ENCODE measurements at places on chromosomes 11 and 22.

GRCh38 chr11:130241713-130242112 is 73.0 kb downstream of the ZBTB44 start:
- no peak for DNase-seq

DNA sequence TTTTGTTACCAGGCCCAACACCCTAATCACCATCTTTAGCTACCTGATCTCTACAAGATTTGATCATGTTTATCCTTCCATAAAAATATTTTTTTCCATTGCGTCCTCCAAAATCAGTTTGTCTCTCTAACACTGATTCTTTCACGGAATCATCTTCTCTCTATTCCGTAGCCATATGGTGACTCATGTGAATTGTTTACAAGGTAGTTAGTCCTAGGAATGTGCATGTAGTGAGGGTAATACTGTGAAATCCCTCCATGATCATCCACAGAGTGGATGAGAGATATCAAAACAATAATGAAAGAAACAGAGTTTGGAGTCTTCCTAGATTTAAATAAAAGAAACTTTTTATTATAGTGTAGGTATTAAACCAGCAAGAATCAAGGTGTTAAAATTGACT is 230.2 kb downstream of the METTL15 start:
- DNase-seq, result no peak

DNA sequence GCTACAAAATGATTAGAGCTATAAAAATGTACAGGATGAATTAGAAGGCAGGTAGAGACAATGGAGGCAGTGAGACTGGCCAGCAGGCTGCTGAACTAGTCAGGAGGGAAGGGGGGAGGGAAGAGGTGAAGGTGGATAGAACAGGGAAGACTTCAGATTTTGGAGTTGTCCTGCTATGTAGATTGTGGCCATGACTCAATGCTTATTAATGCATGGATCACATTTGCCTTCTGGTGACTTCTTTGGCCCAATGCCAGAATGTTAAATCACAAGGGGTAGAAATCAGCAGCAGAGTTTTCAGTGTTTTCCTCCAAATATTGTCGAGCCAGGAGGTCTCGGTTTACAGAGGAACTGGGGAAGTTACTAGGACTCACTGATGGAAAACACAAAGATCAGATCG is 346.6 kb downstream of the AASDHPPT start:
- DNase-seq, result no peak

GRCh38 chr22:49094151-49094550 is 733.5 kb downstream of the BRD1 start:
- no peak for DNase-seq

DNA sequence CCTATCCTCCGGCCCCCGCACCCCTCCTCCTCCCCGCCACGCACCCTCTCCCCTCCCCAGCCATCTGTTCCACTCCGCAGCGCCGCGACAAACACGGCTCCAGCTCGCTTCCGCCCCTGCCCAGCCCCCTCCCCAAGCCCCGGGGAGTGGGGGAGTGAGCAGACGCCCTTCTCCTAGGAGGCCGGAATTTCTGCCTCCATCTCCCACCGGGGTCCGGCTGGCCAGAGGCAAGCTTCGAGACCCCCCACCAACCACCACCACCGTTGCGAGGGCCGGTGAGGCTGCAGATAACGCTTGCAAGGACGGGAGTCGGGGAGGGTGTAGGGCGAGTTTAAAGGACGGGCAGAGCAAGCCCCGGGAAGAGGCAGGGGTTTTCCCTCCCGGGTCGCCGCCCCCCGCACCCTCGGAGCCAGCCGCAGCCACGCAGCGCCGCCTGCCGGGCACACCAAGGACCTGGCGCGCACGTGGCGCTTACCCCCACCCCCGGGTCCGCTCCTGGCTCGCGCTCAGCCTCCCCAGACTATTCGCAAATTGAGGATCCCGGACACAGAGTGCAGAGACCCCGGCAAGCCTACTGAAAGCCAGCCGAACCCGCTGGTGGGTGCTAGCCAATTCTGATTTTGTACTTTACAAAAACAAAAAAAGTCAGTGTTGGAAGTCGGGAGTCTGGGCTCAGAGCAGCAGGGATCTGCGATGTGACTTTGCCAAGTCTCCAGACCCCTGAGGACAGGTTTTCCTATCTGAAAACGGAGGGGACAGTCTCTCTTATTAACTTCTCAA is 22.6 kb downstream of the RTN4RL2 start:
- DNase-seq, result no peak

DNA sequence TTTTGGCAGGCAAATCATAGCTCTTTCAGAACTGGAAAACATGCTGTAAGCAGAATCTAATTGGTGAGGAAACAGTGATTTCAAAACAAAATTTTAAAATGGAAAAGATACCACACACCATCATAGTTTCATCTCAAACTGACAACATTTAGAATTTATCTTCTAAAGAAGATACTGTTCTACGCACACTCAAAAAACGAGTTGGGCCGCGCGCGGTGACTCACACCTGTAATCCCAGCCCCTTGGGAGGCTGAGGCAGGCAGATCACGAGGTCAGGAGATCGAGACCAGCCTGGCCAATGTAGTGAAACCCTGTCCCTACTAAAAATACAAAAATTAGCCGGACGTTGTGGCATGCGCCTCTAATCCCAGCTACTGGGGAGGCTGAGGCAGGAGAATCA is 44.2 kb upstream of the ADSL start:
- DNase-seq, result no peak

- no peak for DNase-seq
These were observed 14.0 kb downstream of the NOX4 start for GRCh38 chr11:89477175-89477574.

GRCh38 chr11:3164138-3164551 is 965 bp downstream of the OSBPL5 start:
- DNase-seq, result no peak

DNA sequence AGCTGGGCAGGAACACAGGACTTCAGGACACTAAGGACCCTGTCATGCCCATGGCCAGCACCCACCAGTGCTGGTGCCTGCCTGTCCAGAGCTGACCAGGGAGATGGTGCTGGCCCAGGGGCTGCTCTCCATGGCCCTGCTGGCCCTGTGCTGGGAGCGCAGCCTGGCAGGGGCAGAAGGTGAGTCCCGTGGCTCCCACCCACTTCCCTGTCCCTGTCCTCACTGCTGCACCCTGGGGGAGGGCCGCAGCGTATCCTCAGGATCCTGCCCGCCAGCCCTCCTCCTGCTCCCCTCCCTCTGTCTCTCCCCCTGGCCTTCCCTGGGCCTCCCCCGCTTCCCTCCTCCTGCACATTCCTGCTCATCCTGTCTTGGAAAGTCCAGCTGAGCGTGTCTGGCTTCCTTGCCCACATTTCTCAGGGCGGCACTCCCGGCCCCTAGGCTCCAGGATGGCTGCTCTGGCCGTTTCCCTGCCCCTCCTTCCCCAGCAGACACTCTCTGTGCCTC is 8.7 kb downstream of the CSF2RB start:
- DNase-seq, result no peak

DNA sequence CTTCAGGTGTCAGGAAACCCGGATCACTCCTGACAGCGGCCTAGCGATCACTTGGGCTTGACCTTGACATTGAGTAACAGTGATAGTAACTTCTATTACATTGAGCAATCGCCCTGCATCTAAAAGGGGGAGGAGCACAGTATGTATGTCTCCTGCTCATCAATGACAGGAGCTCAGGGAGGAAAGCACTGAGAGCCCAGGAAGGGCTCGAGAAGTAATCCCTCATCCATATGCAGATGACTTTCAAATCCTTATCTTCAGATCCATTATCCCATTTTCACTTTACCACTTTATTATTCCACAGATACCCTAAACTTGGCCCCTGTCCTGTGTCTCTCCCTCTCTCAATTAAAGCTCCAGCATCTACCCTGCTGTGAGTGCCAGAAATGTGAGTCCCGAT is 47.8 kb downstream of the ABTB2 start:
- no peak for DNase-seq

- DNase-seq, result no peak
These were observed 4.4 kb upstream of the MISFA start for GRCh38 chr11:18594999-18595749.

DNA sequence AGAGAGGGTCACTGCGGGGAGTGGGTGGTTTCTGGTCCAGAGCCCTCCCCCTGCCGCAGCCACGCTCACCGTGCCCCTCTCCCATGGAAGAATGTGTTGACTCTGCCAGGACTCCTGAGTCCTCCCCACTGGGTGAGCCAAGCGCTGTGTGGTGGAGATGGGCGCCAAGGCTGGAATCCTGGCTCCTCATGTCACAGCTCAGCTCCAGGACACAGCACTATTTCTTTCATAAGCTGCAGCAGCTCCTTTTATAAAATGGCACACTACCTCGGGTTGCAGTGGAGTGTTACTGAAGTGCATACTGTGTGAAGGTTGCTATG is 83.9 kb downstream of the FEZ1 start:
- no peak for DNase-seq

DNA sequence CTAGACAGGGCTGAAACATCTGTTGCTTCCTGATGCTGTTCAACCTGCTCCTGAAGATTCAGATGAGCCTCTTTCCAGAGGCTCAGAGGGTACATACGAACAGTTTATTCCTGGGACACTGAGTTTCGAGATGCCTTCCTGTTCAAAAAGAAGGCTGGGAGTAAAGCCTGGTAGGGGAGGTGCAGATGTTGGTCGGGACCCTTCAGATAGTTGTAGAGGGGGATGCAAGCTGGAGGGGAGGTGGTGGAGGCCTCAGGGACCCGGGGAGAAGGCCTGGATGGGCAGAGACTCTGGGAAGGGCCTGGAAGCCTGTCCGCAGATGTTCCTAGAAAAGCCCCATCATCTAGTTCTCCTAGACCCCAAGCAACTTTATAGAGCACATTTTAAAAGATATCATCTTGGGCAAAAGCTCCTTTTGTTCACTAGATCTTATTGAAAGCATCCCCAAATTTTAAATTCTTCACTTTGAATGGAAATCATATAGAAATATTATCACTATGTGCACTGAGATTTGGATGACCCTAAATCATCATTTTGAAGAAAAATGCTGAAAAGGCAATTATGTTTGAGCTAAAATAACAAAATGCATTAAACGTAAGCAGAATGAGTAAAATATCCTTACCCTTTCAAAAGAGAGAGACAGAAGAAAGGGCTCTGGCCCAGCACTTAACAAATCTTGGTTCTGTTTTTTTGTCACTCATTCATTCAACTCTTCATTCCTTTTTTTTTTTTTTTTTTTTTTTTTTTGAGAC is 41.2 kb downstream of the RTL6 start:
- DNase-seq, result no peak

GRCh38 chr11:116263770-116264169 is 509.0 kb downstream of the BUD13 start:
- DNase-seq, result no peak

DNA sequence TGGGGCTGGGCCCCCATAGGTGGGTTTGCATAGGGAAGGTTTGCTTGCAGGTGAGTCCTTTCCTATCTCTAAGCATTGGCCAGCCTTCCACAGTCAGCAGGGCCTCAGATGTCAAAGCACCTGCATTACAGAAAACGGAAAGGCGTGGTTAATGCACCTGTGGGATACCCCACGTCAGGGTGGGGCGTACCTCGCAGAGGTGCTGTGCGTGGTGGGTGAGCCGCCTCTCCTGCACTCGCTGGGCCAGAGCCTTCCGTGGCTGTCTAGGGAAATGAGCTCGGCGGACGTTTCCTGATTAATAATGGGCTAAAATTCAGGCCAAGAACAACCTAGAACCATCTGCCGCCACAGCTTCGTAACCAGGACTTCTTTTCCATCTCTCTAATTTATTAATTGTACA is 32.3 kb downstream of the ST14 start:
- DNase-seq, result no peak

DNA sequence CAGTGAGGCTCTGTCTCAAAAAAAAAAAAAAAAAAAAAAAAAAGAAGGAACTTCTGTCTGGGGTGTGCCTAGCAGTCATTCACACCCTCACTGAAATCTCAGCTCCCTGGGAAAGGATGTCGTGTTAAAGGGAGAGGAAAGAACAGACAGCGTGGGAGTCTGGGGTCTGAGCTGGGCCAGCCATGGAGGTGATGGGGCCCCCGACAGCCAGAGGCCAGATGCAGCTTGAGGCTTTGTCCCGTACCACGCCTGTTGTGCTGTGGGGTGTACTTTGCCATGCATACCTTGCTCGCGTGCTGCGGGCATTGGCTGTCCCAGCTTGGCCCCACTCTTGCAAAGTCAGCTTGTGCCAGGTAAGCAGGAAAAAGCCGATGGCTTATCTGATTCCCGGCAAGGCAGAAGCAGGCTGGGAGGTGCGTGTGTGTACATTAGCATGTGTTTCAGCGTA is 4.6 kb downstream of the SYT12 start:
- DNase-seq, result no peak

GRCh38 chr11:102391549-102392237 is 44.7 kb downstream of the BIRC2 start:
- no peak for DNase-seq

- no peak for DNase-seq
These were observed 125.4 kb downstream of the LUZP2 start for GRCh38 chr11:24622262-24622661.

GRCh38 chr22:35930933-35931332 is 97.7 kb downstream of the RBFOX2 start:
- DNase-seq, result no peak

GRCh38 chr11:94767701-94768601 is at the start of gene AMOTL1:
AMOTL1 (plus strand) TSS chr11:94768356; CDS start chr11:94768512, 156 bp downstream.
- DNase-seq, result no peak

DNA sequence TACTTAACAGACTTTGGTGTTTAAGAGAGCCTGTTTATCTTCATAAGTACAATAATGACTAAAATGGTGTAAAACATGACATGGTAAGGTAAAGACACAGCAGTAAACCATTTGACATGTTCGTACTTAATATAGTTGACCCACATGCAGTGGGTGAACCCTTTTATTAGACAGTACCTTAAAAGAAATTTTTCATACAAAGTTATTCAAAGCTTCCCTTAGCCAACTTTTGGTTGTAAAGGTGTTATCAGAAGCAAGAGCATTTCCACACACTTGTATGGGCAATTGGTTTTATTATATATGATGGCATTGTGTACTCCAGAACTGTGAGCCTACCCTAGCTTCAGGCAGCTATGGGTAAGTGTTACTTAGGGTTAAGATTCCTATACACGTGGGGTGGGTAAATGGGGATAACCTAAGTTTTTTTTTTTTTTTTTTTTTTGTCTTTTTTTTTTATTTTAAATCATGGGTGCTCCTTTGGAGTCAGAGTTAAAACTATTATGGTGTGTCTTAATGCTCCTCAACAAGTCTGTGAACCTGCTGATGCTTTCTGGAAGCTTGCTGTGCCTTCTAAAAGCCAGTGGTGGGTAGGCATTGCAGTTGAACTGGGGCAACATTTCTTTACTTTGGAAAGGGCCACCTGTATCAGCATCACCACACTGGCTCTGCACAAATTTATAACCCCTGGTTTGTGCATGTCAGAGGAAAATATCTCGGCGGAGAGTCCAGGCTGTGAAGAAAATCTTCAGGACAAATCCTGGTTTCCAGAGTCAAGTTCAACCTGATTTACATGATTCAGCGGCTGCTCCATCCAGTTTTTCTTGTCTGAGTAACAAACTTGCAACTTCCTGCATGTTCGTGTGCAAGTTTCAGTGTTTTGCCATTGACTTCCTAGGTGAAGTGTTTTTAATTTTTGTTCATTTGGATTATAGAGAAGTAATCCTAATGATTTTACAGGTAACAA is 3.3 kb downstream of the PCF11 start:
- DNase-seq, result no peak

GRCh38 chr11:128291835-128292234 is 295.5 kb downstream of the ETS1 start:
- no peak for DNase-seq

GRCh38 chr22:42939941-42940653 is 74.9 kb downstream of the PACSIN2 start:
- DNase-seq, result no peak

- no peak for DNase-seq
These were observed 45.1 kb upstream of the PAX6 start for GRCh38 chr11:31856248-31856647.

- no peak for DNase-seq
These were observed 83.7 kb downstream of the PHF21B start for GRCh38 chr22:44926124-44926475.
